ENCODE measurements at places on chromosomes 7 and 10. TPM values are rescaled to one million over a fixed set of nuclear protein-coding genes. Genes with fewer than 3 reads are reported as not detected.

- DNase-seq = no peak
These were observed 175.4 kb downstream of the CSTF2T start for GRCh38 chr10:51524041-51524440.

The LAMB4 gene
- total RNA-seq = 164 TPM

The BICC1 gene
- 6.8 TPM for total RNA-seq

The TBL2 gene
- 43.6 TPM for total RNA-seq

The CYP3A4 gene
- 4.8 TPM for total RNA-seq
